ENCODE measurements at places on chromosomes 1 and 21. TPM values are rescaled to one million over a fixed set of nuclear protein-coding genes. Genes with fewer than 3 reads are reported as not detected.

The CLDN17 gene
- polyA plus RNA-seq: not detected

The TNFRSF8 gene
- polyA plus RNA-seq: 2.0 TPM

The ETV3L gene
- polyA plus RNA-seq: not detected

The C1QB gene
- polyA plus RNA-seq: 225 TPM

The BATF3 gene
- 12.3 TPM for polyA plus RNA-seq

The NLRP3 gene
- 3.4 TPM for polyA plus RNA-seq

The C2CD2 gene
- 18.0 TPM for polyA plus RNA-seq

The IGSF3 gene
- 0.16 TPM for polyA plus RNA-seq

The LDLRAD1 gene
- polyA plus RNA-seq: not detected

The POTED gene
- not detected for polyA plus RNA-seq

The ZNF670 gene
- 2.3 TPM for polyA plus RNA-seq

The H6PD gene
- 13.9 TPM for polyA plus RNA-seq
